HL-60 (cell line): ENCODE measurements at places on chromosomes 12 and 14.

GRCh38 chr12:7302266-7302986, 1.4 kb upstream of the ACSM4 start:
- DNase-seq = no peak

DNA sequence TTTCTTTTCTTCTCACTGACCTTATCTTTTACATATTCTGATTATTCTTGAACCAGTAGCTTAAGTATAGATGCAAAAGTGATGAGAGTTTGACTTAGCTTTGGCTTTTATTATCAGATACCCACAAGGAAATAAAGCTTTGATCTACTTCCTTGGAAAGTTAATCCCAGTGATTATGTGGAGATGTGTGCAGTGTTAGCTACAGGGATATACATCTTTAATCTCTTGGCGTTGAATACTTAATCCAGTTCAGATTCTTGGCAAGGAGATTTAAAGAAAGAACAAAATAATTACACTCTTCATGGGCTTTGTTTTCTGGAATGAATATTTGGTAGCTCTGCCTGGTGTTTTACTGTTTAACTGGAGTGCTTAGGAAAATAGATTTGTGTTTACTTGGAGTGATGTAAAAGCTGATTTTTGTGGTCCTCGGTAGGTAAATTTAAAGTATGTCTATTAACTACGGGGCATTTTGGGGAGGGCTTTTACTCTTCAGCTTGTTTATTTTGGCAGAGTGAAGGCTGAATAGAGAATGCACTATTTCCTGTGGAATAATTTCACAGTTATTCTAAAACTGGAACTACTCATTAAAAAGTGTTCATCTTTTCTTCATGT, 150.1 kb upstream of the LRIG3 start:
- no peak for DNase-seq

DNA sequence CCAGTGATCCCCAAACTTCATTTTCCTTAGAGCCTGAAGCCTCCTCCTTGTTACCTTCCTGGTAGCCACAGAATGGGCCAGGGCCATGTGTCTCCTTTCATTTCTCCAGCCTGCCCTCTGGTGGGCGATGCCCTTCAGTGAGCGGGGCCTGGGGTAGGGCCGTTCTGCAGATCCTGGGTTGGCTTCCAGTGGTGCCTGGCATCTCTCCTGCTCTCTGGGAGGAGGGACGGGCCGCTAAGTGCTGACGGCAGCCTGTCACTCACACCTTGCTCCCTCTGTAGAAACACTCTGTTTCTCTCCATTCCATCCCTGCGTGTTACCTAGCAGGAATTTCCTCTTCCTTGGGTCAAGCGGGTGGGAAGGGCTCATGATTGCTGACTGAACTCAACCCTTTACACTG, 232.1 kb downstream of the CACNA1C start:
- peak; percentile 47 for DNase-seq

GRCh38 chr12:26737487-26738030, 95.4 kb downstream of the ITPR2 start:
- DNase-seq = no peak

- DNase-seq = no peak
These were observed 257.1 kb downstream of the EFCAB11 start for GRCh38 chr14:89697281-89698060.

DNA sequence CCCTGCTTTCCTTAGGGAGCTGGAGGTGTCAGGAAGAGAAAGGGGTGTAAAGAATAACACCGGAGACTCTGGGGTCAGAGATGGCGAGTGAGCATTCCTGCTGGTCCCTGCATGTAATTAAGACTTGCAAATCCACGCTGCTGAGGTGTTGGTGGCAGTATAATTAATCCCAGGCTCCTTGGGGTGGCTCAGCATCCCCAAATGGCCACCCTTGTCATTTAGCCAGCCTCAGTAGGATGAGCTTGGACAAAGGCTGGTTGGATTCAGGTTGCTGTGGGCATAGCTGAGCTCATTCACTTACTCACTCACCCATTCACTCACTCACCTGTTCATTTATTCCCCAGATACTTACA, 174.4 kb upstream of the RPH3A start:
- DNase-seq = no peak

DNA sequence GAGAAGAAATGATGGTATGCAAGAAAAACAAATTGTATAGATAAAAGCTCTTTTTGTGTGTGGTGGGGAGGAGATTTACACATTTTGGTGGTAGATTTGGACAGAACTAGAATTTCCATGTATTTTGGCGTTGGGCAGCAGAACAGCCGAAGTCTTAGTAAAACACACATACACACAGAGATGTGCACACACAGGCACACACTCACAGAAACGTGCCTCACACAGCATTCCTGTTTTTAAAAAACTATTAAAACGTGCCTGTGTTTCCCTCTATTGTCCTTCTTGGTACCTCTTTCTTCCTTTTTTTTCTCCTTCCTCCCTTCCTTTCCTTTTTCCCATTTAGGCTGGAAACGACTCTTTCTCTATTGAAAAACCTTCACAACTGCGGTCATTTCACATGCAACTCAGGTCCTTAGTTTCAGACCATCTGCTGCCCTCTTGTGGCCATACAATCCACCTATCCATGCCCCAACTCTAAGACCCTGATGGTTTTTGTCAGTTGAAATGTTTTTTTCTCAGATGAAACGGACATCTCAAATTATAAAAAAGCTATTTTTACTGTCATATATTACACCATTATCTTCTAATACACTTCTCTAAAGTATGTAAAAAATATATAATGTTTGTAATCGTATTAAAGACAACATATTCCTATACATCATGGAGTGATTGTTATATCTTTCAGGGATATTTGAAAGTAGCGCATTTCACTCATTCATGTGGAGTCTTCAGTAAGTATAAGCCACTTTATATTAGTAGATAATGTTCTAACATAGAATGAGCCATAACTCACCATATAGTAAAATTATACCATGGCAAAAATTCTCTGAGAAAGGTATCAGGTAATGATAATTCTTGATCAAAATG, 386.7 kb upstream of the NOVA1 start:
- DNase-seq = peak; percentile 3

- DNase-seq = no peak
These were observed 9.8 kb downstream of the ZNF605 start for GRCh38 chr12:132946246-132946820.

DNA sequence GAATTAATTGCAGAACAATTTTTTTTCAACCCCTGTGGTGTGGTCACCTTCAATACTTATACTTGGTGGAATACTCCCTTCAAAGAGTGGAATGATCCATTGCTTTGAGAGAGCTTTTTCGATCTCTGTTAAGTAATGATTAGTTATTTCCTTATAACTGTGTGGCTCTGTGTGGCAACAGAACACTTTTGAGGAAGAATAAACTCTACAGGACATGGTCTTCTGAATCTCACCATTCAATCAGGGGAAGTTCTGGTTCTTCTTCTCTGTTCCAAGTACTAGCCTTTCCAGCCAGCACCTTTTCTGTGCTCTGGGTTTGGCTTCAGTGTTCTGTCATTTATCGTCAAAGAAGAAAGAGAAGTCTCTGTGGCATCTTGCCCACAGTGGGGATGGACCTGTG, 369.2 kb downstream of the ZFP36L1 start:
- DNase-seq = no peak

- no peak for DNase-seq
These were observed 40.6 kb upstream of the RPH3A start for GRCh38 chr12:112750971-112751370.

- DNase-seq = no peak
These were observed 388.5 kb downstream of the PAWR start for GRCh38 chr12:79302162-79302814.
